GDM1 (cell line): ENCODE measurements at places on chromosomes 2 and 18.

DNA sequence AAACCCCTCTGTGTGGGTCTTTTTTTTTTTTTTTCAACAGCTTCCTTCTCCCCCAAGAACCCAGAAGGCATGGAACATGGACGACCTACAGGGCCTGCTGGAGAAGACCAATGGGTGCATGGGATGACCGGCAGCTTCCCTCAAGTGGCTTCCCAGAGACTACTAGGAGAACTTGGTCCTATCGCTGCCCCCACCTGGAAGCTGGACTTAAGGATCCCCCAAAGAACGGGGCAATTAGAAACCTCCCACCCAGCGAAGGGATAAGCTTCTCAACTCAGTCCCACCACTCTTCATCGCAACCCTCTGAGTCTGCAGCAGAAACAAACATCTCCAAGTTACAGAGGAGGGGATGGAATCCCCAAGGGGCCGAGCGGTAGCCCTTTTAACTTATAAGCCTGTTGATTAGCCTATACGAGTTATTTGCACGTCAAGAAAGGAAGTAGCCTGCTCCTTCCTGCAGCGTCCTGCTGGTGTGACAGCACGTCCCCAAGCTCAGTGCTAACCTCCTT lies 1.4 kb downstream of the ACTR1B start:
- DNase-seq = no peak

DNA sequence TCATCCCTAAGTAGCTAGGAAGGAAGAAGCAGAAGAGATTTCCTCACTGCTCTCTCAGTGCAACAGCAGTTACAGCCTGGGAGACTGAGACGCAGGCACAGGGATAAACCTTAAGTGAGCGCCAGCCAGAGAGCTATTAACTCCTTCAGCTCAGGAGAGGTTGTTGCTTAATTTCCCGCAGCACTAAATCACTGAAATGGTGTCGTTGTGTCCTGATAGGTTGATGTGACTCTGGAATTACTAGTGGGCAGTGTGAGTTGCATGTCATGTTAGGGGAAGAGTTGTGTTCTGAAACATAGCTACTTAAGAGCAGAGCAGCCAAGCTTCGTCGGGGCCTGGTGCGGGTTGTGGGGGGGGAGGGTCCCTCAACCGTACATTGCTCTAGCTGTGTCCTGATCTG lies 225.8 kb downstream of the NAPG start:
- no peak for DNase-seq

DNA sequence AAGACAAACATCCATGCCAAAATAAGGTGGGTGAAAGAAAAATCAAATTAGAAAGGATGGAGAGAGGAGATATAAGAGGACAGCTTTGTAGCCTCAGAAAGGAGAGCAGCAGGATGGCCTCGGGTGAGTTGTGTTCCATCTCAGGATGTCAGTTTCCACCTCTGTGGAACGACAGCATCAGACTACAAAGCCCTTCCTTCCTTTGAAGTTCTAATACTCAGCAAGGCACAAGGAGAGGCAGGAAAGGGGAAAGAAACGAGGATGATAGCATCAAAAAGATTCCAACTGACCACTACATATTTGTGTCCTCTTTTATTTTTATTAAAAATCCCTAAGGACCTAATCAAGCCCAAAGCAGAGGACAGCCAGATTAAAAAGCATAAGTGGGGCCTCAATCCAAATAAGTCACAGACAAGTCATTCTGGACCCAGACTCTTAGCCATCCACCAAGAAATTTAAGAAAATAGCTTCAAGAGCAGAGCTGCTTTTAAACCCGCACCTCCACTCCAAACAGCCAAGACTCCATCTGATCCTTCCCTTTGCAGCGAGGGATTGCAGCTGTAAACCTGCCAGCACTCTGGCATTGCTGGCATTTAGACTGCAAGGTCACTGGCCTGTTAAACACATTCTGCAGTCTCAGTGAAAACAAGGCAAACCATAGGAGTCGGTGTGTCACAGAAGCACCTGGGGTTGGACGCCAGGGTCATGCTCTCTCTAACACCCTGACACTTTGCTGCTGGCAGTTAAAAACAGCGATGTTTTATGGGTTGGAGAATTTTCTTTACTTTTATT lies 314.5 kb upstream of the CHAC2 start:
- no peak for DNase-seq

- DNase-seq = no peak
Observed at GRCh38 chr2:184524551-184525382, 73.6 kb upstream of the ZNF804A start.

DNA sequence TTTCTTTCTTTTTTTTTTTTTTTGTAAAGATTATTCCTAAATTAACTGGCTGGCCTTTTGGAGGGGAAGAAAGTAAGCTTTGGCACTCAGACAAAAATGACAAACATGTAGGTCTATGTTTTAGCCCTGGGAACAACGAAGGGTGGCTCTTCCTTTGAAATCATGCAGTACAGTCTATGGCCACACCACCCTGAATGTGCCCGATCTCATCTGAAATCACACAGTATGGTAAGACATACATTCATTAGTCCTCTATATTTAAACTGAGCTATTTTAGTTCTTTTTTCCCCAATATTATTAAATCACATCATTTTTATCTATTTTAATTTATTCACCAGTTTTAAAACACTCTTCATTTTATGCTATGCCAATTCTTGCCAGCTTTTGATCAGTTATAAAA lies 48.2 kb downstream of the PLA2R1 start:
- no peak for DNase-seq

GRCh38 chr18:48733643-48734253 lies 194.9 kb downstream of the CTIF start:
- DNase-seq = no peak
